Stimulated activated CD8-positive, alpha-beta memory T cell treated with anti-CD3 and anti-CD28 coated beads, Interleukin-4, amount 100 ng/mL, for 1 hour (primary cell): ENCODE measurements at places on chromosomes 3 and 15.

GRCh38 chr15:33209575-33210481 lies 15.3 kb upstream of the FMN1 start:
- DNase-seq: no peak

- no peak for DNase-seq
These were observed 2.4 kb downstream of the SLC49A4 start for GRCh38 chr3:122797291-122797690.

DNA sequence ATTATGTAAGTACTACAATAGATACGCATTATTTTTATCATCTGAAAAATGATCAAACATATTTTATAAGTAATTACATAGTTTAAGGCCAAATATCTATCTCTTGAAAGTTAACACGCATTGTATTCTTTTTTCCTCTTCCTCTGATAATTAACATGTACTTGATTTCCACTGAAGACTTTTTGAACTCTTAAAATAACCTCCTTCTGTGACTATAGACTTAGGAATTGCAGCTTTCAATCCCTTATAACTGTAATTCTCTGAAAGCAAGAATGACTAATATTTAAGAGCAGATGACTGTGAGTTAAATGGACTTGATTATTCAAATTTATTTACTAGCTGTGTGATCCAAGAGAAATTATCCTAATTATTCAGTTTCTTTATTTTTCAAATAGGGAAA lies 730.6 kb upstream of the NECTIN3 start:
- no peak for DNase-seq

DNA sequence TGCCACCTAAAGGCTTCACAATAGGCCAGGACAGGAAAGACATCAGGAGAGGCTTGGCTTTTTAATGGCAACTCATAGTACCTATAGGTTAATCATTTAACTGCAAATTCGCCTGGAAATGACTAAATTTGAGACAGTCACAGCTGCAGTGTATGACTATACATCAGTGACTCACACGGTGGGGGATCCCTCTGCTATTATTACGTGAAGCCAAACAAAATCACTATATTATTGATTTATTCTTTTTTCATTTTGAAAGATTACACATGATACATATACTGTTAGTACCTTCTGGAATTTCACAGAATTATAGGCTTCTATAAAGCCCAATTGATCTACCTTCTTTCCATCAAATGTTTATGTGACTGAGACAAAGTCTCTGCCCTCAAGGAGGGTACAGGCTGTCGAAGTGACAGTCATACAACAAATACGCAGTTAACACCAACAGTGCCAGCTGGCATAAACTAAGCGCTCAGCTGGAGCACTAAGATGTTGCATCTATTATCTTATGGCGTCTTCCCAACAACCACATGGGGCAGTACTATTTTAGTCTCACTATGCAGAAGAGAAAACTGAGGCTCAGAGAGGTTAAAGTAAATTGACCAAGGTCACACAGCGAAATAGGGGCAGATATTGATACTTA lies 82.0 kb upstream of the LMOD3 start:
- no peak for DNase-seq

DNA sequence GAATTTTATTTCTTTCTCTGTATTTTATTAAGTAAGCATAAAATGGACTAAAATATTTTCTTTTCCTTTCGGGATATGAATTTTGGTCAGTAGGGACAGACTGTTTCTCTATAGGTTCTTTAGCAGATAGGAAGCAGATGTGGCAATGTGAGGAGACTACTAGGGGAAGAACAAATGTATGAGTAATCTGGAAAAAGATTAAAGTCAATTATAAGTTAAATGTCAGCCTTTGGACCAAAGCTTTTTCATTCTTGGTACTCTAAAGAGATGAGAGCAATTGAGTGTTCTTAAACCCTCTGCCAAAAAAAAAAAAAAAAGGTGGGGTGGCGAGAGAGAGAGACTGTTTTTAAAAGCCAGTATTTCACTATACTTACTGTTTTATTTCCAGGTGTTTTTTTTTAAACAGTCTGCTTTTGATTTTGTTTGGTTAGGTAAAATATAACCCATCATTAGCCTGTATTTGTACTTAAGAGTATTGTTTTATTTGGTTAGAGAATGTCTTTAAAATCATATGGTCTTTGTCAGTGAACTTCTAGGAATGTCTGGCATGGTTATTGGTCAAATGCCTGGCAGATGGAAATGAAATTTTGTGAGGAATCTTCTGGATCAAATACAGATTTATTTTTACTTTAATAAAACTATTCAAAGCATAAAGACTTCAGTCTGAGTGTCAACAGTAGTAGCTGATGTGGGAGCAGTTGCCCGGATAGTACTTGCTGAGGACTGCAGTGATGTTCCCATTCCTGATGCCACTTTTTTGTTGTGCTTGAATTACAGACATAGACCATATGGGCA lies 63.8 kb downstream of the LRRC49 start:
- no peak for DNase-seq

DNA sequence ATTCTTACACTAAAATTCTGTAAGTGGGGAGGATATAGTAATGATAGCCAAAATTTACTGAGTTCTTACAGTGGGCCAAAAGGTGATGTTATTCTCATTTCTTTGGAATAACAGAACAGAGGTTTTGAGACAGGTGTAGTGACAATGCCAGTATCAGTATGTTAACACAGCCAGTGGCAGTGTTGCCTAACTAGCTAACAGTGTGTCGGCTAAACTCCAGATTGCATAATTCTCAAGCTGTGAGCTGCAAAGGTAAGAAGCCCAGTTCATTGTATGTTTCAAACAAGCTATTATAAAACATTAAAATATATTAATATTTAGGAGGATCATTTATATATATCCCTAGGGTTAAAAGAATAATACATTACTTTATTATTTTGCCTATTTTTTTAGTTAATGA lies 920 bp downstream of the SLC15A2 start:
- no peak for DNase-seq

DNA sequence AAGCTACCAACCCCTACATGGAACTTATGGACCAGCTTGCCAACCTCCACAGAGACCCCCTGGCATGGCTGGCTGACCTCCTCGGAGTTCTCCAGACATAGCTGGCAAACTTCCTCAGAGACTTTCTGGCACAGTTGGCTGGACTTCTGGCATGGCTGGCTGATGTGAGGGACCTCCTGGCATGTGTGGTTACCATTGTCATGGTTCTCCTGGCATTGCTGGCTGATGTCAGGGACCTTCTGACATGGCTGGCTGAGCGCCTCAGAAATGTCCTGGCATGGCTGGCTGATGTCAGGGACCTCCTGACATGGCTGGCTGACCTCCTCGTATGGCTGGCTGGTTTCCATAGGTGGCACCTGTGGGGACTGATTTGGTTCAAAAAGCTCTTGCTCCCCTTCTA lies 17.5 kb downstream of the MAP1A start:
- DNase-seq: no peak

GRCh38 chr3:132268956-132269355 lies 48.3 kb upstream of the ACP3 start:
- no peak for DNase-seq

- no peak for DNase-seq
These were observed 544.2 kb downstream of the FOXP1 start for GRCh38 chr3:71039332-71039731.

DNA sequence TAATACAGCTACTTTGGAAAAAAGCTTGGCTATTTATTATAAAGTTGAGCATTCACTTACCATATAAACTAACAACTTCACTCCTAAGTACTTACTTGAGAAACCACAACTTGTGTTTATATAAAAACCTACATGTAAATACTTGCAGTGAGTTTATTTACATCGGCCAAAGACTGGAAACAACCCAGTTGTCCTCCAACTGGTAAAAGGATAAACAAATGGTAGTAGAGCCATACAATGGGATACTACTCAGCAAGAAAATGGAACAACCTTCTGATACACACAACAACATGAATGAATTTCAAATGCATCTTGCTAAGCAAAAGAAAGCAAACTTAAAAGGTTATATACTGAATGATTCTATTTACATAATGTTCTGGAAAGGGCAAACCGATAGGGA lies 63.7 kb downstream of the SLC7A14 start:
- DNase-seq: no peak

DNA sequence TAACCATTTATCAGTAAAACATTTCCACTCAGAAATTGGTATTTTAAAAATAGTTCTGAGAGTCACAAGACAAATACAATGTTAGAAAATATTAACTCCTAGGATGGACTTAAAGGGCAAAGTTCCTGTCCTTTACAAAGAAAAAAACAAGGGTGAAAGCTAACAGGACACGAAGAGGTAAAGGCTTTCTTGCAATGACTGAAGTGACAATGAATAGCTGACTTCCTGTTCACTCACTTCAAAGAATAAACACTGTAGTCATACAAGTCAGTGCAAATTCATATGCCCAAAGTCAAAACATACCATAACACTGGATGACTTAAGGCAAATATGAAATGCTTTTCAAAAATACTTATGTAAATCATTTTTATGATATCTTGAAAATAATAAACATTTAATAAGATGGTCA lies 1389.8 kb upstream of the ALCAM start:
- no peak for DNase-seq

GRCh38 chr3:2950159-2950558 lies 160.0 kb downstream of the IL5RA start:
- no peak for DNase-seq

DNA sequence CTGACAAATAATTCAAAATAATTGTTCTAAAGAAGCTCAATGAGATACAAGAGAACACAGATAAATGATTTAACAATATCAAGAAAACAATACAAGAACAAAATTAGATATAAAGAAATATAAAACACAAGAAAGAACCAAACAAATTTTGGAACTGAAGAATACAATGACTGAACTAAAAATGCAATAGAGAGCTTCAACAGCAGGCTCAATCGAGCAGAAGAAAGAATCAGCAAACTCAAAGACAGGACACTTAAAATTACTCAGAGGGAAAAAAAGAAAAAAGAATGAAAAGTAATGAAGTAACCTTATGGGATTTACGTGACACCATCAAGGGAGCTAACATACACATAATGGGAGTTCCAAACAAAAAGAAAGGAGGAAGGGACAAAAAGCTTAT lies 32.1 kb downstream of the CCDC54 start:
- DNase-seq: no peak

DNA sequence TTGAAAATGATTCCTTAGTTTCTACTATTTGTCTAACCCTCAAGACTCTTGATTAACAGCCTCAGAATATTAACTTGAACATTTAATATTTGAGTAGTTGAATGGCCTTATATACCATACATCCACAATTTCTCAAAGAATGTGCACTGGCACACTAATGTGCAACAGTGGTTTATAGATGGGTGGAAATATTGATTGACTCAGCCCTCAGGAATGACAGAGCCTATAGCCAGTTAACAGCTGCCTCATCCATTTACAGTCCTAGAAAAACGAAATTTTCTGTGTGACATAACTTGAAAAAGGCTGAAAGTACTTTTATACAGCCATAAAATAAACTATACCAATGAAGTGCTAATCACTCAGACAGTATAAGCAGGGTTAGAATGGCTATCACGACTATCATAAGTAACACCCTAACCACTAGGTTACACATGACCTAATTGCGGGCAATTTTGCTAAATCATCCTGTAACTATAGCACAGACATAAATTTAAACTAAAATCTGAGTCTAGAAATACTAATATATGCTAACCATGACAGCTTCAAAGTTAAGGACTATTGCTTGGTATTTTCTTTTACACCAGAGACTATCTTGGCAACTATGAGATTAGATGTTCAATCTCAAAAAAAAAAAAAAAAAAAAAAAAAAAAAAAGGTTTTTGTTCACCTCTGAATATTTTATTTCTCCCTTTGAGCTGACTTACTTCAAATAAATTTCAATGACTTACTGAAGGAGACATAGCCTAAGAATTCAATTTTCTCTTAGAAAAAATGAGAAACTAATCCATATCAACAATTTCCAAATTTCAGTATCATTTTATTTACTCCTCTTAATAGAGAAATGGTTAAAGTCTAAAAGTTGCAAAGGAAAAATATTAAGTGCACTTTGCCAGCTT lies 9.3 kb downstream of the SECISBP2L start:
- no peak for DNase-seq

DNA sequence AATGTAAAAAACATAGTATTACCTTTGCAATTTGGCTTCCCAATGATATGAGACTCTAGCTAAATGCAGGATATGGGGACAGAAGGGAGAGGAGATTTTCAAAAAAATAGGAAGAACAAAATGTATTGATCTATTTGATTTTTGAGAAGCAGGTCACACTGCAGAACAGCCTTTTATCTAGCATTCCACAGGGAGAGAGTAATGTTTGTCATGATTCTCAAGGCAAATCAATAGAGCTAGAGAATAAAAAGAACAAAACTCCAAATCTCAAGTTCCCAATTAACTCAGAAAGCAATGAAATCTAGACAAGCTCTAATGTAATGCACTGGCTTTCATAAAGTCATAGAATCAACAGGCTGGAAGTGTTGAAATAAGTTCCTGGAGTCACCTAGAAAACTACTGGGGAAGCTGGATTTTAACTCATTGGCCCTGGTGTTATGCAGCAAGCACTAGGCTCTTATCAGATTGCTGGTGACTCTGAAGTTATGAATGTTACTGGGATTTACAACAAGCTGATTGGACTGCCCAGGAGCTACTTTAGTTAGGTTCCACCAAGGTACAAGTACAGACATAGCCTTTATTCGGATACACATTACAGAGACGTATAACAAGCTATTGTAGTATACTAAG lies 442.8 kb downstream of the FGF12 start:
- DNase-seq: no peak

DNA sequence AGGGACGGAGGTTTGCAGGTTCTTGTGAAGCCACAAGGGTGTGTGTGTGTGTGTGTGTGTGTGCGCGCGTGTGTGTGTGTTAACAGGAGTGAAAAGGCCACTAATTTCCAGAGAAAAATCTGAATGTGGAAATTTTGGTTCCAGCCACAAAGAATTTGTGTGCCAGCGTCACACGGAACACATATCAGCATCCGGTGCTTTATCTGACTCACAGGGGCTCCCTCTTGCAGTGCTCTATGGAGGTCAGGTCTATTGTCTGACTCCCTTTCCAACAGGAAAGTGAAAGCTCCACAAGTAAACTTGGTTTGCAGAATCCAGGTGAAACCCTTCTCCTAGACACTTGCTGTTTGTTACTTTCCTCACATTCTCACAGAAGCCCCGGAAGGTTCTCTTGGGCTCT lies 6.2 kb downstream of the CLDN11 start:
- no peak for DNase-seq

- no peak for DNase-seq
These were observed 7.3 kb downstream of the ALPK3 start for GRCh38 chr15:84824260-84825007.

GRCh38 chr15:78211189-78211921 lies 23.0 kb downstream of the ACSBG1 start:
- no peak for DNase-seq

- no peak for DNase-seq
These were observed 101.1 kb upstream of the BOC start for GRCh38 chr3:113110267-113110666.

- no peak for DNase-seq
These were observed 394.8 kb downstream of the FHIT start for GRCh38 chr3:60856257-60857046.

- DNase-seq: no peak
These were observed 361.4 kb upstream of the IL12A start for GRCh38 chr3:159627229-159627628.

- no peak for DNase-seq
These were observed 96.2 kb upstream of the PLCL2 start for GRCh38 chr3:16788440-16789056.

- DNase-seq: no peak
These were observed 360 bp upstream of the MGA start for GRCh38 chr15:41659855-41660234.

- DNase-seq: no peak
These were observed 87.8 kb downstream of the THRB start for GRCh38 chr3:24406900-24407299.
